ENCODE measurements at places on chromosomes 11 and 22.

DNA sequence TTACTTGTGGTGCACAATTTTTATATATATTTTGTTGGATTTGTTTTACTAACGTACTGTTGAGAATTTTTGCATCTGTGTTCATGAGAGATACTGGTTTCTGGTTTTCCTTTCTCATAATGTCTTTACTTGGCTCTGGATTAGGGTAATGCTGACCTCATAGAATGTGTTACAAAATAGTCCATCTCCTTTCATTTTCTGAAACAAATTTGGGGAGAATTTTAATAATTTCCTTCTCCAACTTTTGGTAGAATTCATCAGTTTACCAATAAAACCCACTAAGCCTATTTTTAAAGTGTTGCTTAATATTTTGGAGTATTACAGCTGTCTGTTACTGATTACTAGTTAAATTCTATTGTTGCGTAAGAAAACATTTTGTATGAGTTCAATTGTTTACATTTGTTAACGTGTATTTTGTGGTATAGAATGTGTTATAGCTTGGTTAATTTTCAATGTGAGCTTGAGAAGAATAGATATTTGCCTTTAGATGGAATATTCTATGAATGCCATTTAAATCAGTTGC, 11.5 kb downstream of the TRIM22 start:
- DNase-seq, result no peak

GRCh38 chr11:87284306-87284705, 246.6 kb downstream of the TMEM135 start:
- DNase-seq, result no peak

- peak; percentile 20 for DNase-seq
Observed at GRCh38 chr11:15493921-15494620, 379.3 kb downstream of the INSC start.

- no peak for DNase-seq
Observed at GRCh38 chr11:1888811-1889210, 2.9 kb downstream of the PRR33 start.

- DNase-seq, result no peak
Observed at GRCh38 chr11:34207487-34208180, 102.2 kb downstream of the NAT10 start.

DNA sequence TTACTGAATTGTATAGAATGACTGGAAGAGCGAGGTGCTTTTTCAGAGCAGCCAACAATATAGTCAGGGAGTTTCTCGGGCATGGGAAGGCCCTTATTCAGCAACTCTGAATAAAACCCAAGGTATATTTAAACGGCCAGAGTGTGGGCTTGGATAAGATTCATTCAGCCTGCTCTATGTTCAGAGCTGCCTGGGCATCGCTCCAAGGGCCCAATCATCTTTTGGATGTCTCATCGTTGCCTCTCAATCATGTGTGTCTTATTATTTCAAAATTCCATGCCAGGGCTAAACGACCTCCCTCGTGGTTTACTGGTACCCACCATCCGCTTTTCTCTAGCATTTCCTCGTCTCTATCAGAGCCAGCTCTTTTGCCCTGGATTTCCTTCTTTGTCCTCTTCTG, 19.5 kb upstream of the NTM start:
- no peak for DNase-seq
